ENCODE measurements at places on chromosomes 6 and 20. TPM values are rescaled to one million over a fixed set of nuclear protein-coding genes. Genes with fewer than 3 reads are reported as not detected.

Gene EZR
- 130 TPM for total RNA-seq

Gene LTB
- not detected for total RNA-seq

Gene OR2H1
- not detected for total RNA-seq

Gene SLC25A27
- 3.0 TPM for total RNA-seq

Gene EYA2
- total RNA-seq = not detected

Gene CRISP2
- total RNA-seq = not detected

Gene PDE7B
- 25.1 TPM for total RNA-seq

Gene SLC26A8
- total RNA-seq = not detected

Gene TP53TG5
- total RNA-seq = not detected

Gene GSTA3
- total RNA-seq = not detected

Gene ANKRD6
- total RNA-seq = 7.0 TPM

Gene TNNC2
- not detected for total RNA-seq

Gene SRMS
- not detected for total RNA-seq

Gene FAM209B
- total RNA-seq = not detected

Gene FAM184A
- total RNA-seq = 0.73 TPM
